ENCODE measurements at places on chromosomes 4 and X.

- no peak for DNase-seq
These were observed 74.7 kb downstream of the REPS2 start for GRCh38 chrX:17020851-17021821.

- no peak for DNase-seq
These were observed 8.0 kb upstream of the HS3ST1 start for GRCh38 chr4:11436673-11437072.

DNA sequence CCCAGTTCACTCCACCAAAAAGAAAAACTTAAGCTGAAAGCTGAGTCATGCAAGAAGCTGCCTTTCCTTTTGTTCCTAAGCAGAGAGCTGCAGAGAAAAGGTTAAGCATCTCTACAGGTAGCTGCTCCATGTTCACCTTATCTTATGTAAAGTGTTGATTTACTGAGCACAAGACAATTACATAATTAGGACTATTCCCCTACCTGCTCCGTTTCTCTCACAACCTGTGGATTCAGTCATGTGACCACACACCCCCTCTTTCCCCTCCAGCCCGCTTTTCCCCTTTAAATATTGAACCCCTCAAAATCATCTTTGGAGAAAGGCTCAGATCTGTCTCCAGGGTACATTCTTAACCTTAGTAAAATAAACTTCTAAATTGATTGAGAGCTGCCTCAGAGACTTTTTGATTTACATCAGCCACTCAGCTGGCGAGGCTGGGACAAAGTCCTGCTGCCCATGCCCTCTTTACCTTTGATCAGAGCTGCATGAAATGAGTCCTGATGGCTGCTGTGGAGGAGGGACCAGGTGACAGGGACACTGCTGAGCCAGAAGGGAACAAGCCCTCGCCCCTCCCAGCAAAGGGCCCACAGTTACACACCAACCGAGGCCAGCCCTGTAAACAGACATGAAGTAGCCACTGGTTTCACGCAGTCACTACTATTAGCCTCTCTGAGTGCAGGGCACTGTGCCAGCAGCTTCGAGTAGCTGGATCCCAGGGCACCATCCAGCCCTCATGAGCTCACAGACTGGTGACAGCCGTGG lies 53.9 kb upstream of the C4orf50 start:
- no peak for DNase-seq

GRCh38 chr4:18441203-18441590 lies 419.6 kb upstream of the LCORL start:
- DNase-seq = no peak

- peak; percentile 10 for DNase-seq
These were observed 46.9 kb upstream of the MSANTD1 start for GRCh38 chr4:3201718-3202702.

- peak; percentile 45 for DNase-seq
These were observed 19.0 kb downstream of the GAB3 start for GRCh38 chrX:154731881-154732280.

- no peak for DNase-seq
These were observed 47.0 kb upstream of the NAP1L5 start for GRCh38 chr4:88744609-88745008.

DNA sequence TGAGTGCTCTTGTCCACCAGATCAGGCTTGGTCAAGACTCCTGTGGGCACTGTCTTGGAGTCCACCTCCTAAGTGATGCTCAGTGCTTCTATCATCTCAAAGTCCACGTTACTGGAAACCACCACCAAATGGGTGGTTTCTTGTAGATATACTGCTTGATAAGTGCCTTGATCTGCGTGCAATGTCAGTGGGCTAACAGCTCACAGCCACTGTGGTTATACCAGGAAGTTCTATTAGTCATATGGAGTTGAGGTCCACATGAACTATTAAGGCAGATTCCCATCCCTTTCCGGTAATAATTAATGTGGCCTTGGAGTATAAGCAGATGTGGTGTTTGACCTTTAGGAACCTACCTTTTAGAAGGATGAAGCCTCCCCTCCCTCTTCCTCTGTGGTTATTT lies 161.9 kb downstream of the ZNF518B start:
- no peak for DNase-seq

GRCh38 chrX:120372667-120373370 lies 10.9 kb downstream of the ATP1B4 start:
- no peak for DNase-seq

DNA sequence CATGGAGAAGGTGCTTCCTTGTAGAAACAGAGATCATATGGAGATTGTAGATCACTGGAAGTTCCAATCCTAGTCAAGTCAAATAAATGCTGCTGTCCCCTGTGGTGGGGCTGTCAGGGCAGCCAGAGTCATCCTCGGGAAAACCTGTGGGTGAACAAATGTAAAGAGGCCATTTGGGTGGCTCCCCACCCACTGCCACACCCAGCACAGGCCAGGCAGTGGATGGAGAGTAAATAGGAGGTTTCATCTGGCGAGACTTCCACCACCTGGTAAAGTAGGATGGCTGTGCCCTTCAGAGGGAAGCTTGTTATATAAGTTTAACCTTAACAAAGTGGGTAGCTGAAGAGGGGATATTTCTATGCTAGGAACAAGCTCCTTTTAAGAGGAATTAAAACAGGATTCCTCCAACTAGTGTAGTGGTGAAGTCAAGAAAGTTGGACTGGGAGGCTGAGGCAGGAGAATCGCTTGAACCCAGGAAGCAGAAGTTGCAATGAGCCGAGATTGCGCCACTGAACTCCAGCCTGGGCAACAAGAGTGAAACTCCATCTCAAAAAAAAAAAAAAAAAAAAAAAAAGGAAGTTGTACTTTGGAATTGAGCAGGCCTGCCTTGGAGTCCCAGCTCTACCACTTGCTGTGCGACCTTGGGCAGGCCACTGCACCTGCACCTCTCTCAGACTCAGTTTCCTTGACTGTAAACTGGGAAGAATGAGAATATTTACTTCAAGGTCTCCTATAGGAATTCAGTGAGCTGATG lies 273.7 kb downstream of the PTTG2 start:
- no peak for DNase-seq

DNA sequence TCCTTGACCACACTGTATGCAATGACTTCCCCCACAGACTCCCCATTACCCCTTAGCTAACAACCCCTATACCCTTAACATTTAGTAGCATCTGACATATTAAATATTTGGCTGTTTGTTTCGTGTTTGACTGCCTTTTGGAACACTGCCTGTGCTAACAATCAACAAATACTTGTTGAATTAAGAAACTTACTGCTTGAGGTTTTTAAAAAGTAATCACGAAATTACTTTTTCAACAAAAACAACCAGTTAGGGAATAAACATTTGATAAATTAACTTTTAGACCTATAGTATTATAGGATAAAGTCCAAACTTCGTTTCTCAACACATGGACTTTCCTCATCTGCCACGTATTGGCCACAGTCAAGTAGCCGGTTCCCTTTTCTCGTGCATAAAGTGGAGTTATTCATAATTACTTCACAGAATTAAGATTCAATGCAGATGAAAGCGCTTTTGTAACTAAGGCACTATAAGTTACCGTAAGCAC lies 555 bp upstream of the ELMOD2 start:
- DNase-seq = no peak

- DNase-seq = no peak
These were observed 184.4 kb downstream of the TENM3 start for GRCh38 chr4:182427554-182427953.

DNA sequence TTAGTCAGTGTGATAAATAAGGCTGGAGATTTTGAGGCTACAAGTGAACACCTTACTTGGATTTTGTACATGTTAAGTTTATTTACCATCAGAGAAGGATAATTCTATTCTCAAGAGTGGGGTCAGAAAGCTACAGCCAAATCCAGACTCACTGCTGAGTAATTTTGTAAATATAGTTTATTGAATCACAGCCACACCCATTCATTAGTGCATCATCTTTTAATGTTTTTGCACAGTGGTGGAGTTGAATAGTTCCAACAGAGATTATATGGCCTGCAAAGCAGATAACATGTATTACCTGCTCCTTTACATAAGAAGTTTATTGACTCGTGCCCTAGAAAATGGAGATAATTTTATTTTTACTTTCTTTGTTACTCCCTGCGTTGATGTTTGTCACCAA lies 60.4 kb downstream of the PCDH18 start:
- no peak for DNase-seq

DNA sequence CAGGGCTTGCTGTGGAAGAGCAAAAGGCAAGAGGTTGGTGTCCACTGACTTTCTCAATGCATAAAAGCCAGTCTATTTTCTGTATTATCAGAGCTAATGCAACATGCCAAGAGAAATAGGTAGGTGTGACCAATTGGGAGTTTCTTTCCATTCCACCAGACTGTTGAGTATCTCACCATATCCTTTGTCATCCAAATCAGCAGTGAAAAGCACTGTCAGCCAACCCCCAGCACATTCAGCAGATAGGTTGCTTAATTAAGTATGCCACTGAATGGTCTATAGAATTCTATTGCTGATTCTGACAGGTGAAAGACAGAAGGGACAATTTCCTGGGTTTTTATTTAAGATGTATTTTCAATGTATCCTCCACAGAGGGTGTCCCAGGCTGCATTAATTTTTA lies 139.8 kb downstream of the HS6ST2 start:
- no peak for DNase-seq

DNA sequence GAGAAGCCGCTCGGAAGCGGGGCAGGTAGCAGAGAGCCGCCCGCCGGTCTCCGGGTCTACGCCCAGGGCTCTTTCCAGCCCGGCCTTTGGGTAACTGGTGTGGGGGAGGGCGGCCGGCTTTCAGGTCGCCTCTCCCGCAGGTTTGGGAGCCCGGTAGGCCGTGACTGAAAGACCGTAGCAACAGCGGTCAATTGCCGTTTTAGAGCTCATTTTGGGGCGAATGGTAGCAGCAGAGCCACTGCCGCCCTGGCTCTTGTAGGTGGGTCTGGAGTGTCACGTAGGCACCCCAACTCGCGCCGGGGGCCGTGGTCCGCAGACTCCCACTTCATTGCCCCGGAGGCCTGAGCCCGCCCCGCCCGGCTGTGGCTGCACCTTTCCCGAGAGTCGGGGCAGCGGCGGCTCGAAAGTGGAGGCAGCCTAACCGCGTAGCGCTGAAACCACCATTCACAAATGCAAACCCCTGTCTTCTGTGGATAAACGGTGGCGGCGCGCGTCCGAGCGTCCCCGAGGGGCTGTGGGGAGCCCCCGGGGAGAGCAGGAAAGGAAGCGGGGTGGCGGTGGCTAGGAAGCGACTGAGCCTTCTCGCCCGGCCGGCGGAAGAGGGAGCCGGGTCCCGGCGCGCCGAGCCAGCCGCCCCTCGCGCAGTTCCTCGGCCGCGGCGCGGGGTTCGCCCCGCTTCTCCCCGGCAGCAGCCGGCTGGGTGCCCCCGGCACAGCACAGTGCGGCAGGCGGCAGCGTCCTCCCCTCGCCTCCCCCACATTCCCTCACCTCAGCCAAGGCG lies 2185.1 kb upstream of the TENM3 start:
- DNase-seq = peak; percentile 17

- no peak for DNase-seq
These were observed 15.9 kb upstream of the FAM13A start for GRCh38 chr4:89072921-89073320.

DNA sequence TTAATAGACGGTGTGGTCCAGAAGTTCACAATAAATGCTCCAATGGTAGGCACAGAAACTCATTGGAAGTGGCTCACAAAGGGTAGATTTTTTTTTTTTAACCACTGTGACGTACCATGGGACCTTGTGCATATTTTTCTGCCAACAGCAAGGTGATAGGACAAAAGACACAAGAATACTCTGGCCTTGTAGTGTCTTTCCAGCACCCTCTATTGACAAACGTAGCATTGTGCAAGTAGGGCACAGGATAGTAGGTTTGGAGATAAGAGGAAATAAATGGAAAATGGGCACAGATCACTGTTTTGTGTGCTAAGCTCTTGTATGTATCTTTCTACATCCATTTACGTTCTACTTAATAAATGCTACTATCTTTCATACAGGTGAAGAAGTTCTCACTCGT lies 2054.9 kb downstream of the PCDH7 start:
- no peak for DNase-seq

DNA sequence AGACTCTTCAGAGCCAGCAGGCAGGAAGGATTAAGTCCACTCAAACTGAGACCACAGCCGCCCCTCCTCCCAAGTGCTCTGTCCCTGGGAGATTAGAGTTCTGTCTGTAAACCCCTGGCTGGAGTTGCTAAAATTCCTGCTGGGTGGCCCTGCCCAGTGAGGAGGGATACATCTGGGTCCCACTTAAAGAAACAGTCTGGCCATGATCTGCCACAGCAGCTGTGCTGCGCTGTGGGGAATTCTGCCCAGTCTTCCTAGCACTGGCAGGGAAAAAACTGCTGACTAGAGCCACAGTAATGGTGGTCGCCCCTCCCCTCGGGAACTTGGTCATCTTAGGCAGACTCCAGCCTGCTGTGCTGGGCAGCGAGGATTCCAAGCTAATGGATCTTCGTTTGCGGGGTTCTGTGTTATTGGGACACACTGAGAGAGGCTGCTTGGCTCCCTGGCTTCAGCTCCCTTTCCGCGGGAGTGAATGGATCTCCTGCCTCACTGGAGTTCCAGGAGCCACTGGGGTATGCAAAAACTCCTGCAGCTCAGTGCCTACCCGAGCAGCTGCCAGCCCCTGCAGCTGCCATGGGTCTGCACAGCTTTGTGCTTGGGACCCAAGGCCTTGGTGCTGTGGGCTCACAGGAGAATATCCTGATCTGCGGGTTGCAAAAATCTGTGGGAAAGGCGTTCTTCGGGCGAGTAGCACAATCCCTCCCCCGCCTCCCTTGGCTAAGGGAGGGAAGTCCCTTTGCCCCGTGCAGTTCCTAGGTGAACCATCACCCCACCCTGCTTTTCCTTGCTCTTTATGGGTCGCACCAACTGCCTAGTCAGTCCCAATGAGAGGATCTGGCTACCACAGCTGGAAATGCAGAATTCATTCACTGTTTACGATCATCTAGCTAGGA lies 15.7 kb downstream of the ZXDB start:
- no peak for DNase-seq

- no peak for DNase-seq
These were observed 57.7 kb downstream of the IL13RA2 start for GRCh38 chrX:114959729-114960128.

DNA sequence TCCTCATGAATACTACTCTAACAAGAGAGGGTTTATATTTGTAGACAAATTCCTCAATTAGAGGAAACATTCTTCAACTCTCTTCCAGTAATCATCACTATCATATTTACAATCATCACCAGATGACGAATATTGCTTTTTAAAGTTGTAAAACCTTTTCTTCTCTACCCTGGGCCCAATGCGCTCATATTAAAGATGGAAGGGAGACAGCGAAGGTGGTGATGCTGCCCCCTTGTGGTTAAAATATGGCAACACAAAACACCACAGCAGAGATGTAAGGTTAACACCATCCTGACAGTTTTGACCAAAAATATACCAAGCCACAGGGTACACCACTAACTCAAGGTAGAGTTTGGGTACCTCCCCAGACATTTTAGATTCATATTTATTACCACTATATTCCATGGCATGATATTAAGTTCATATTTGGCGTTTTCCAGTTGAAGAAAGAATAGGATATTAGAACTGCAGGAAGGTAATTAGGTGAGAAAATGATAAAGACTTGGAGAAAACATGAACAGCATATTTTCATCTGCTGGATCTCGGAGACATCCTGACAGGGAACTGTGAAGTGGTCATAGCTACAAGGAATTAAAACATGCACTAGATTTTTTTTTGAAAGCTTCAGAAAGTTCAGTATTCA lies 72.8 kb downstream of the SLC9A7 start:
- peak; percentile 19 for DNase-seq

All from Daoy (cell line).